ENCODE measurements at places on chromosomes 12 and 14.

DNA sequence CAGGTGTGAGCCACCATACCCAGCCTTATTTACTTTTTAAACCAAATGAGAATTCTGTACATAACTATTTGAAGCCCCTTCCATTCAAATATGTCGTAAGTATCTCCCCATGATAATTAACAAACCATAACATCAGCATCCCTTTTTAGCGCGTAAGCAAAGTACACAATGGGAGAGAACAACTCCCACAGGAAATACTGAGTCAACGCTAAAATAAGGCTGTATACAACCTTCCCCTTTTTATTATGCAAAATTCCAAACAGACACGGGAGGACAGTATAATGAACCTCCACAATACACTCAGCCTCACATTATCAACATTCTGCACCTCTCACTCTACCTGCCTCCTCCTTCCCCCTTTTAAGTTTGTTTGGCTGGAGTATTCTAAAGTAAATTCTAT is 73.5 kb downstream of the CCDC88C start:
- no peak for DNase-seq

GRCh38 chr14:32572867-32573150 is 243.7 kb downstream of the AKAP6 start:
- DNase-seq, result no peak

DNA sequence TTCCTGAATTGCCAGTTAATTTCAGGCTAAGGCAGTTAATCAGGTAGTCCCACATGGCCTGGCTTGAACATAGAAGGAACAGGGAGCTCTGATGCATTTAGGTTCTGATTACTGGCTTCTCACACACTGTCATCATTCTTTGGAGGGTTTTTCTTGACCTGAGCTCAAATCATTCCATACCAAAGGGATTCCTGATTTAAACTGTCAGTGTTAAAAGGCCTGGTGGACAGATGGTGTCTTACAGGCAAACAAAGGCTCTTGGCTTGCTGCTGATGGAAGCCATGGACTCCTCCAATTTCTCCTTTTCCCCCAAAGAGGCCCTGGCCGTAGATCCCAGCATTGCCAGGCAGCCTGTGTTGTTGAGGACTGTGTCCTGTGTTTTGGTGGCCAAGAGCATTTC is 30.2 kb downstream of the CACNA1C start:
- DNase-seq, result no peak

- no peak for DNase-seq
Observed at GRCh38 chr14:20866963-20867362, 24.2 kb upstream of the RNASE3 start.

- no peak for DNase-seq
Observed at GRCh38 chr12:80045594-80045993, 53.7 kb upstream of the OTOGL start.

- DNase-seq, result no peak
Observed at GRCh38 chr14:55654243-55654642, 74.2 kb downstream of the KTN1 start.

- no peak for DNase-seq
Observed at GRCh38 chr14:94044476-94045091, 18.4 kb downstream of the OTUB2 start.

DNA sequence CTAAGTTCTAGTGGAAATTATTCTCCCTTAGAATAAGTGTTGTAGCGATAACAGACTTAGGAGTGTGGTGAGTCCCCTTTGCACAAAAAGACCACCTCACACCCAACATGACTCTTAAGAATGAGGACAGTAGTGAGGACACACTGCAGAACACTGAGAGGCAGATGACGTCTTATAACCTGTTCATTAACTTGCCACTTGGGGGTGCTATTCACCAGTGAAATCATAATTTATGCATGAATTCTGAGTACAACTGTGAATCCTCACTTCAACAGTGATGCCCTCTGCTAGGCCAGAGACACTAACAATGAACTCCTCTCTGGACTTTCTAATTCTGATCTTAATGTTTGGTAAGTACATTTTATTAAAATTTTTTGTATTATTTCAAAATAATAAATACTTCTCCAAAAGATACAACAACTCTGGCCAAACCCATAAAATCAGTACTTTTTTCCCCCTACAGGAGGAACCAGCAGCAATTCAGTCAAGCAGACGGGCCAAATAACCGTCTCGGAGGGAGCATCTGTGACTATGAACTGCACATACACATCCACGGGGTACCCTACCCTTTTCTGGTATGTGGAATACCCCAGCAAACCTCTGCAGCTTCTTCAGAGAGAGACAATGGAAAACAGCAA is 274.7 kb downstream of the DAD1 start:
- peak; percentile 15 for DNase-seq

- DNase-seq, result no peak
Observed at GRCh38 chr12:65609359-65609771, 214.9 kb upstream of the HMGA2 start.

DNA sequence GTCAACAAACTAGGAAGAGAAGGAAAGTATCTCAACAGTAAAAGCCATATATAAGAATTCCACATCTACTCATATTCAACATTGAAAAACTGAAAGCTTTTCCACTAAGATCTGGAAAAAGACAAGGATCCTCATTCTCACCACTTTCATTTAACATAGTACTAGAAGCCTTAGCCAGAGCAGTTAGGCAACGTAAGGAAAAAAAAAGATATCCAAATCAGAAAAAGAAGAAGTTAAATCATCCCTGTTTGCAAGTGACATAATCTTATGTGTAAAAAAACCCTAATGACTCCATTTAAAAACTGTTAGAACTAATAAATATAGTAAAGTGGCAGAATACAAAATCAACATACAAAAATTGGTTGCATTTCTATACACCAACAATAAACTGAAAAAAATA is 426.2 kb downstream of the BCAT1 start:
- DNase-seq, result no peak

DNA sequence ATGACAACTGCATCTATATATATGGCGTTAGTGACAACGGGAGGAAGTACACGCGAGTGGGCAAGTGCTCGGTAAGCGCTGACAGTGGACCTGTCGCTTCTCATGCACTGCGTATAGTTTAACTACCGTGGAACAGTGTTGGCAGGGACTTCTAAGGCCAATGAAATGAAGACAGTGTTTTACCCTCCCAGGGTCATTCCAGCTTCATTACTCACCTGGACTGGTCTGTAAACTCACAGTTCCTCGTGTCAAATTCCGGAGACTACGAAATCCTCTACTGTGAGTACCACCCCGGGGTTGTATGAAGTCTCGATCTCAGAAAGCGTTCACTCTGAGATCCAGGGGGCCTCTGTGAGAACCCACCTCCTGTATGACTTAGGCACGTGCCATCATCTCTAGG is 129.2 kb upstream of the EVL start:
- no peak for DNase-seq

- no peak for DNase-seq
Observed at GRCh38 chr14:104978746-104979691, 845 bp upstream of the AHNAK2 start.

- DNase-seq, result no peak
Observed at GRCh38 chr14:91454155-91454554, 36.5 kb upstream of the CCDC88C start.

DNA sequence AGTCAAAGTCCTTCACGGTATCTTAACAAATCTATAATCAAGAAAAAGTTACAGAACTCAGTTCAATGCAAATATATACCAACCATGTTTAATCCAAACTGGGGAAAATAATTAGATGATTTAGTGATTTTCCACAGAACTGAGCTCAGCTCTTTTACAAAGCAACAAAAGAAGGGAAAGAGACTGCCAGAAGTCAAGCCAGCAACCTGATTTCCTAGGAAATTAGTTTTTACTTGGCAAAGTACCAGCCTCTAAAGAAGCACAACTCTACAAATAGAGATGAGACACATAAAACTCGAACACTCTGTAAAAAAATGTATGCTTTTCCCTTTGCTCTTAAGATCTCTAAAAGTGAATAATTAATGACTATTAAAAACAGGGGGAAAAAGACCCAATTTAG is 19.4 kb downstream of the NUMB start:
- DNase-seq, result no peak

DNA sequence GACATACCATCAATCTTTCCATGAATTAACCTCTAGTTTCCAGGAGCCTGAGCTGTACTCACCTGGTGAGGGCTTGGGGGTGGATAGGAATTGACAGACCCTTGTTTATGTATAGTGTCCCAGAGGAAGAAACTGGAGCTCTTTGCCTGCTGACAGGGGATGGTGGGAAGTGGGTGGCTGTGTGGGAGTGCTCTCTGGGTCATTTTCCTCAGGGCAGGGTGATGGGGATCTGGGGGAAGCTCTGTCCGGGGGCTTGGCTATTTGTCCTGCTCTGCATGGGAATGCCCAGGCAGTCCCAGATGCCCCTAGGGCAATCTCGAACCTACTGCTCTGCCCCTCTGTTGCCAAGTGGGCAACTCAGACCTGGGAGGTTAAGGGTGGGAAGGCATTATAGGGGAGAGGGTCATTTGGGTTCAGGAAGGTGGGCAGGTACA is 21.8 kb upstream of the DHRS2 start:
- no peak for DNase-seq

GRCh38 chr12:41108032-41108431 is 80.1 kb upstream of the PDZRN4 start:
- DNase-seq, result peak; percentile 1

DNA sequence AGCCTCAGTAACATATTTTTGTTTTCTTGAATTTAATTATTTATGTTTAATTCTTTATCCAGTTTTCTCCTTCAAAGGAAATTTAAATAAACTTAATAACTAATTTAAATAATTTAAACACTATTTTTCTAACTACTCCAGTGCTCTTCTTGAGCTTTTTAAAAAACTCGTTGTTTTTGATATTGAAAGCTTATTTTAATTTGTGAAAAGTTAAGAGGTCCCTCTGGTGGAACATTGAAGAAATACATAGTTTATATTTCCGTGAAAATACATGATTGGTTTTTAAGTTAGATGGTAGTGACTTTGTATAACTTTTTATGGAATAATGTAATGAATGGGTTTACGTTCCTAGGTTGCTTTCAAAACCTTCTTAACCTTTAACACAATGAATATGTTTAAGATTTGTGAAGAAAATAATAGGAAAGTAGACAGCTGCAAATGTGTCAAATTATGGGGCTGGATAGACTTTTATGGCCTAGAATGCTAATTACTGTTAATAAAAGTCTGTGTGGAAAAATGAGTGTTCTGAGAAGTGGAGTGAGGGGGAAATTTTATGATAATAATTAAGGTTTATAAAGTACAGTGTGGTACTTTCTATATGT is 45.9 kb upstream of the MSRB3 start:
- no peak for DNase-seq

GRCh38 chr14:100312877-100313400 is 6.7 kb upstream of the SLC25A29 start:
- DNase-seq, result no peak

DNA sequence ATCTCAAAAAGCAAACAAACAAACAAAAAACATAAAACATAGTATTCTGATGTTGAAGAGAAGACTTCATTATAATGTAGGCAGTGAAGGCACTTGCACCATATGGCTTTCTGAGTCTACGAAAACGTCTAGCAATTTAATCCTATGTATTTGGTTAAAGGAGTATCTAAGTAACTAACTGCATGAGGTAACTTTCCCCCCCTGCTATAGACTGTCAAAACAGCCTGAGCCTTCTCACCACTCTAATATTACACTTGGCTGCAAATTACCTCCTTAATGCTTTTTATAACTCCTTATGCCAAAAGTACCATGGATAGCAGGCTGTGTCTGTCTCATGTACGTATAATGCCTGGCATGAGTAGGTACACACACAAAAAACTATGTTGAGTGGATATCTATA is 607.6 kb upstream of the FLRT2 start:
- DNase-seq, result no peak

DNA sequence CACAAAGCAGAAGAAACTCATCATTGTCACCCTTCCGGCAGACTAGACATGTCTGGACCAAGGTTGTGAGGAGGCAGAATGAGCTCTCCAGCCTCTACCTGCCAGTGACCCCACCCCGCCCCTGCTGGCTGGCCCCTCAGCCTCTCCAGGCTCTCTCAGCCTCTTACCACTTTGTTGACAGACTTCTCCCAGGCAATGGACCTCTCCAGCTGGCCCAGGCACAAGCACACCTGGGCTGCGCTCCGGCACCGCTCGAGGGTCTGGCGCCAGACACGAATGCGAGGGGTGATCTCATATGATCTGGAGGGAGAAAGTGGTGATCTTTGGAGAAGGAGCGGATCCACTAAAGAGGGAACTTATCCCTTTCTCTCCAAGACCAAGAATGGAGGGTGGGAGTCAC is 30.3 kb downstream of the BAZ2A start:
- DNase-seq, result no peak

DNA sequence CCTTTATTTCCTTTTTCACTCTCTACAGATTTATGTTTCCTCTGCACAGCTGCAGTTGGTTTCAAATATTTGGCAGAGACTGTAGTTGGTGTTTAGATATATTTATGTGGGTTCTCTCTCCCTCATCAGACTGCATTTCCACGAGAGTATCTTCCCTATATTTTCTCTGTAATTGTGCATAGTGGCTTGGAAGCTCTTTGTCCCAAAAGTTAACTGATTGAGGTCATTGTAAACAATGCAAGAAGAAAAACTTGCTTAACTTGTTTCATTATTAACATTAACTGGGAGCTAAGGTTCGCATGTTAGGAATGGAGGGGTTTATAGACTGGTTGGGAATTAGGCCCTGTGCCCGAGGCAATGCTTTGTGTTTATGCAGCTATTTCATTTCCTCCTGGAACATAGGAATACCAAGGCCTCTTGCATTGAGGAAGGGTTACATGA is 216.9 kb upstream of the HMGA2 start:
- DNase-seq, result no peak

- DNase-seq, result no peak
Observed at GRCh38 chr14:71267007-71267513, 359.8 kb downstream of the PCNX1 start.

DNA sequence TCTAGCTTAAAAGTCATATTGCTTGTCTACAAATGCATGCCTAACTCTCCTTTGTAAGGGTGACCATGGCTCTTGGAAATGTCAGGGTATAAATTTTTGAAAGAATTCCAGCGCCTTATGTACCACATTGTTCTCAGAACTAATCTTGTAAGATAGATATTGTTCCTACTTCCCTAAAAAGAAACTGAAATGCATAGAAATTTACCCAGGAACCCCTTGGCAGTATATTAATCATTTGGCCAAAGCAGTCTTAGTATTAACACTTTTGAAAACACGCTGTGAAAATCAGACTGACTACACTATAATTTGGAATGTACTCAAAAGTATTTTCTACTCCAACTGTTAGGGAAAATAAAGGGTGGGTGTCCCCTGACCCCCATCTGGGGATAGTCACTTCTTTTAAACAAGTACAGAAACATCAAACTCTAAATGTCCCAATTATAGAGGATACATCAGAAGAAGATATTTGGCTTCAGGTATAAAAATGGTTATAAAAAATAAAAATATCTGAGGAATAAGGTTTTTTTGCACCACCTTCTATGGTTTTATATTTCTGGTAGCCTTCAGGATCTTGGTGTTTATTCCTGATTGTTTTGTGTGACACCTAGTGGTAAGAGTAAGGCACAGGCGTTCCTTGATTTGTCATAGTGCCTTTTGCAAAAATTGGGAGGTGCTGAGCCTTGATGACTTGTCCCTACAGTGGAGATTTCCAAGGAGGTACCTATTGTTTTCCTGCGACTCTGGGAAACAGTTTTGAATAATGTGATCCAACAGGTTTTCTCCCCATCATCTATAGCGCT is 2.2 kb upstream of the NFKBIA start:
- DNase-seq, result no peak

- no peak for DNase-seq
Observed at GRCh38 chr12:20832911-20833310, 22.4 kb downstream of the SLCO1B3 start.

GRCh38 chr12:104858611-104859543 is 99.2 kb downstream of the SLC41A2 start:
- DNase-seq, result no peak

Data from hypothalamus (tissue), 51 donors.